ENCODE measurements at places on chromosomes 12 and 14. TPM values are rescaled to one million over a fixed set of nuclear protein-coding genes. Genes with fewer than 3 reads are reported as not detected.

KLHDC1 gene
- 0.17 TPM for total RNA-seq

NID2 gene
- total RNA-seq, result 26.3 TPM

SDSL gene
- 28.4 TPM for total RNA-seq

TMEM63C gene
- 0.96 TPM for total RNA-seq

CCT2 gene
- 274 TPM for total RNA-seq

PTPRO gene
- total RNA-seq, result 0.06 TPM

WASHC4 gene
- 21.5 TPM for total RNA-seq

ADAM21 gene
- not detected for total RNA-seq

CLEC1B gene
- total RNA-seq, result not detected

B4GALNT1 gene
- 53.0 TPM for total RNA-seq

SVOP gene
- total RNA-seq, result not detected

PIK3C2G gene
- not detected for total RNA-seq

RNFT2 gene
- 1.8 TPM for total RNA-seq

RAD51AP1 gene
- 16.1 TPM for total RNA-seq

PLEKHG7 gene
- 0.06 TPM for total RNA-seq

KCNC2 gene
- not detected for total RNA-seq

CKAP4 gene
- total RNA-seq, result 92.4 TPM

BORCS5 gene
- 10.2 TPM for total RNA-seq

KRT6C gene
- total RNA-seq, result not detected

CLEC4C gene
- total RNA-seq, result not detected

CRIP1 gene
- 1,965 TPM for total RNA-seq

KITLG gene
- 12.1 TPM for total RNA-seq

KRT83 gene
- 6.5 TPM for total RNA-seq
